HuH-7.5 (cell line): ENCODE measurements at places on chromosomes 1 and 21.

- DNase-seq, result no peak
These were observed 63.2 kb downstream of the CDK18 start for GRCh38 chr1:205567716-205568115.

DNA sequence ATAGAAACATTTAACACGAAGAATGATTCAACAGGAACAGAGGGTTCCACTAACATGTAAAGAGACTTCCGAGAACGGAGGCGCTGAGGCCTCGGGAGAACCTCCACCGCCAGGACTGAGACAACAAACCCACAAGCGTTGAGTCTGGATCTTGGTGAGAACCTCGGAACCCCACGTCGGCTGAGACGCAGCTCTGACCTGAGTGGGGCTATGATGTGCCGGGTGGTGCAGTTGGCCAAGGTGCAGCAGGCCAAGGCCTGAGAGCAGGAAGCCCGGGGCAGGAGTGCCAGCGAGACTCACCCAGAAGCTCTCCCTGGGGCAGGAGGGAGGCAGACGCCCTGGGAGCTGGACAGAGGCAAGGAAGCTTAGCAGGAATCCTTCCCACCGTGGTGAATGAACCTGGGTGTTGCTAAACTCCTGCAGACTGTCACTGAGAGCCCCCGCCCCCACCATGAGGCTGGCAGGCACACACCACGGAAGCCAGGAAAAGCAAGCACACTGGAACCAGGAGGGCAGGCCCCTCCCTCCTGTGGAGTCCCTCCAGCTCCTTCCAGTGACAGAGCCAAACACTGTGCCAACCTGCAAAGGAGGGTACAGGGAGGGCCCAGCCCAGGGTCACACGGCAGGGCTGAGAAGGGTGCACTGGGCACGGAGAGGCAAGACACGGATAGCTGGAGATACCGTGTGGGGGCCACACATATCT is 34.8 kb downstream of the WDR4 start:
- DNase-seq, result no peak

DNA sequence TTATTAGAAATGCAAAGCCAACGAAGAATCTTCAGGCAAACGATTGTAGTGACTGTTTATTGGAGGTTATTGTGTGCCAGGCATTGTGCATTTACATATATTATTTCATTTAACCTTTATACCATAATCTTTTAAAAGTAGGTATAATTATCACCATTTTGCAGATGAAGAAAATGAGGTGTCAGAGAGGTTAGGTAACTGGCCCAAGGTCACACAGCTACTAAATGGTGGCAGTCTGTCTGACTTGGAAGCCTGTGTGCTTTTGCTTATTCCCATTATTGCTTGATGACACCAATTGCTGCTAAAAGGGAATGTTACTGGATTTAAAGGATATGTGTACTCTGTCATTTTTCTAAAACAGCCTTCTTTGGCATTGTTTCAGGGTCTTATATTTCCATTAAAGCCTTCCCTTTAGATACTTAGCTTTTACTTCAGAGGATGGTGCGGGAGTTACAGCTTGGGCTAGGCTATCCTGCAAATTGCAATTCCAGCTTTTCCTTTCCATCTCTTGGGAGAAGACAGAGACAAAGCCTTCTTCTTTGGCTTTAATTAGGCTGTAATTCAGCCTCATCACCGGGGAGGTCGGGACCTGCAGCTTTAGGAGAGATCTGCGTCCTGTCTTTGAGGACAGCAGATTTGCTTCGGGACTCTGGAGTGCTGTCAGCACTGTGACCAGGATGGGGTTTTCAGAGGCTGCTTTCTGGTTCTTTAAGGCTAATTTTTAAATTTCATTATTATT is 37.4 kb upstream of the ERRFI1 start:
- no peak for DNase-seq

DNA sequence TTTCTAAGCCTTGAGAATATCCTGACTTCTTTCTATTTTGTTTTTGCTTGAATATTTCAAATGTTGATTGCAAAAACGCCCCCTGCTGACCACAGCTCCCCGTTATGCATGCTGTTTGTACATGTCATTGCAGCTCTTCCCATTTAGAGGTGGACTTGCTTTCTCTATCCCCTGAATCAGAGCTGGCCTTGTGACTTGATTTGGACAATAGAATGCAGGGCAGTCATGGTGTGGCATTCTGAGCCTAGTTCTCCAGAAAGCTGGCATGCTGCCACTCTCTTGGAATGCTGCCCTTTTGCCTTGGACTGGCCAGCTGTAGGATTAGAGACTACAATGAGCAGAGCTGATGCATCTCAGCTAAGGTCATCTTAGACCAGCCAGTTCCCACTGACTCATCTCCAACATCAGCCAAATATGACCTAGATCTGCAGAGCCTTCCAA is 1561.5 kb downstream of the MRPL39 start:
- no peak for DNase-seq

GRCh38 chr21:40117236-40117635 is 250.0 kb downstream of the PCP4 start:
- DNase-seq, result no peak

- DNase-seq, result no peak
These were observed 71.8 kb upstream of the LRRC53 start for GRCh38 chr1:74584185-74584584.

DNA sequence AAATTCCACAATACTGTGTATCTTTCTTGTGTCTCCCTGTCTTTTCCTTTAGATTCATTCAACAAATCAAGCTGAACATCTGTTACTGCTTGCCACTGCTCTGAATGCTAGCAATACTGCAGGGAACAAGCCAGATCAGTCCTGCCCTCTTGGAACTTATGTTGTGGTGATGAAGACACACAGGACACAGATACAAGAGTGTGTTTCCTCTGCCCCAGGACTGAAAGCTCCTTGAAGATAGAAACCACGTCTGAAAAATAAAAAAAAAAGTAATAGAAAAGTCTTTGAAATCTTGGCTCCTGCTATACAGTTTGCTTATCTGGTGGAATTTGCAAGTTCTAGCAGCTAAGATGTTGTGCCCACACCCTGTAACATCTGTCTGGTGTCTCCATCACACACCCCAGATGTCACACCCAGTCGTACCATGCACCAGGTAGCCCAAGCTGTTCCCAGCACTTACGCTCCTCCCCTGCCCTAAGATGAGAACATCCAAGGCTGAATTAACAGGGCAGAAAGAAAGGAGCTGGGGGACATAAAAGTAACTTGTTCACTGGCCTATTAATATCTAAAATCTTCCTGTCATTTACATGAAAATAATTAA is 80.2 kb upstream of the GALNT2 start:
- DNase-seq, result no peak
